EH (cell line): ENCODE measurements at places on chromosomes 7 and 10.

DNA sequence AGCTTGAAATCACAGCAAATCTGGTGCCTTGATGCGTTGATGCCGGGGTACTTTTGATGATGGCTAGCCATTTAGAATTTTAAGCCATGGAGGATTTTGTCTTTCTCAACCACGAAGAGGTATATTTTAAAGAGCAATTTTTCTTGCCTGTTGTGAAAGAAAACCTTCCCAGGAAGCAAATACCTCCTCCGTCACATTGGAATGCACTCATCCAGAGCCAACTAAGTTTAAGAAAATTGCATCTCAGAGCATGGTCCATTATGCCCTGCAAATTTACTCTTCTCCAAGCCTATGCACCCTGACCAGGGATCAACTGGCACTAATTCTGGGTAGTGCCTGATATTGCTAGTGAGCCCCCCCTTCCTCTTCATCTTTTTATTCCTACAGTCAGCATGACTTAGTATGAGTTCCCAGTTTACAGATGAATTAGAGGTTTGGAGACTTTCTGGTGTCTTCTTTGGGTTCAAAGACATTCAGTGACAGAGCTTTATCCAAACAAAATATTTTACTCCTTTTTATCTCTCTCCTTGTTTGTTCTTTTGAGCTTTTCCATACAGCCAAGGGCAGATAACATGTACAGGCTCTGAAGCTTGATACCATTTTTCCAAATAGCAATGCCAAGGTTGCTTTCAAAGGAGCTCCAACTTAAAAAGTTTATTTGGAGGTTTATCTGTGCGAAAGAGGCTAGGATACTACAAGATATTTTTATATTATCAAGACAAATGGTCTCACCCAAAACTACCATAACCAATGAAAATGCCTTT lies 56.6 kb upstream of the ANK3 start:
- DNase-seq = peak; percentile 36

DNA sequence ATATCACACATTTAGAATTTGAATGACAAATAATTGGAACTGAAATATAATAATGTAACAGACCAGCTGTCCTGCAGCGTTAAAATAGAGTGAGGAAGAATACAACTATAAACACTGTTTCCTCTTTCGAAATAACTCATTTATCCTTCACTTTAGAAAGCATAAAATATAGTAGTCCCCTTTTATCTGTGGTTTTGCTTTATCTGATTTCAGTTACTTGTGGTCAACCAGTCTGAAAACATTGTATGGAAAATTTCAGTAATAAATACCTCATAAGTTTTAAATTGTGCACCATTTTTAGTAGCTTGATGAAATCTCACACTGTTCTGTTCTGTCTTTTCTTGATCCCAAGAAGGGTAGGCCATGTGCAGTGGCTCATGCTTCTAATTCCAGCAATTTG lies 31.7 kb downstream of the POLR1F start:
- peak; percentile 2 for DNase-seq

DNA sequence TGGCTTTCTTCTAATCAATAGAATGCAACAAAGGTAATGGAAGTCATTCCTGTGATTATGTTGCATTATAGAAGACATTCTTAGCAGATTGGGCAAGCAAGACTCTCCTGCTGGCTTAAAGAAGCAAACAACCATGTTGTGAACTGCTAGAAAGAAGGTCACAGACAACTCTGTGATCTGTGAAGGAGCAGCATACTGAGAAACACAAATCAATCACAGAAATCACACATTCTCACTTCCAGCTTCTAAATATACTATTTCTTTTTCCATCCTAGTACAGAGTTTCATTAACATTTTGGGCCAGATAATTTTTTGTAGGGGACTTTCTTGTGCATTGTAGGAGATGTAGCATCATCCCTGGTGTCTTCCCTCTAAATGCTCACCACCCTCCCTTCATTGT lies 28.0 kb upstream of the PALS2 start:
- DNase-seq = no peak

DNA sequence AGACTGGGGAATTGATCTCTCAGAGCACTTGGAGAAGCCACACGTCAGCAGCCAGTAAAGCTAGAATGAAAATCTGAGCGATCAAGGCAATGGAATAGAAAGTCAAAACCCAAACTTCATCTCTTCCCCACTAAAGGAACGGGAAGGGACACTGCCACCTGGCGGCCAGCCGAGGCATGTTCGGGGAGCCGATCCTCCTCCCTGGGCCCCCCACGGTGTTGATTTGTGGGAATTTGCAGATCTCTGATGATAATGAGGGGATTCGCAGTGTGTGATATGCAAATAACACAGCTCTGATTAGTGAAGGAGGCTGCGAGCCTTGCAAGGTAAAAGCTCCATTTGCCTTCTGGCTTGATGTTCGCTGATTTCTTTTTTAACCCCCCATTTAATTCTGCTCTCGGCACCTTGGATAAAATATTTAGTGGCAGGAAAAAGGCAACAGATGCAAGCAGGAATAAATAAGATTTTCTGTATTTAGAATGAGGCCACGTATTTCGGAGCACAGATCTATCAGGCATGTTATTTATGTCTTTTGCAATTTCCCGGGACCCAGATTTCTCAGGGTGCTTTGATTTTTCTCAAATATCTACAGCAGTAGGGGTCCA lies 258.6 kb downstream of the PAXIP1 start:
- no peak for DNase-seq

DNA sequence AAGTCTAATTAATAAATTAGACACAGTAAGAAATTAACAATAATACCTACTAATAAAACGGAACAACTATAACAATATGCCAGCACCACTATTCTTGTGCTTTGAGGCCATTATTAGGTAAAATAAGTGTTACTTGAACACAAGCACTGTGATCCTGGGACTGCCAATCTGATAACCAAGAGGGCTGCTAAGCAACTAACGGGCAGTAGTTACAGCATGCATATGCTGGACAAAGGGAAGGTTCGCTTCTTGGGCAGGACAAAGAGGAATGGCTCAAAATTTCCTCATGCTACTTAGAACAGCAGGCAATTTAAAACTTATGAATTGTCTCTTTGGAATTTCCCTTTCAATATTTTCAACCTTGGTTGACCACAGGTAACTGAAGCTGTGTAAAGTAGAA lies 718.6 kb downstream of the SORCS3 start:
- DNase-seq = no peak

DNA sequence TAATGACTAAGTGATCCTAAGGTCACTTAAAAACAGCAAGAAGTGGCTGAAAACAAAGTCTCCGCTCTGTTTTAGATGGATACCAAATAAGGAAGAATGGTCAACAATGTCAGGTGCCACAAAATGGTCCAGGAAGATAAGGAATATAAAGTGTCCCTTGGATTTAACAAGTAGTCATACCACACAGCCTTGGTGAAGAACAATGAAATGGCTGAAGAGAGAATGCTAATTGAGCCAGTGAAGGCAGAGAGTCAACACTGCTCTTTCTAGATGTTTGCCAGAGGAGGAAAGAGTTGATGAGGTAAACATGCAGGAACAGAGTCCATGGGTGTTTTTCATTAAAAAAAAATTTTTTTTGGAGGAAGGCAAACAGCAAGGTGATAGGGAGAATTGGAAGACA lies 2.1 kb upstream of the CASD1 start:
- no peak for DNase-seq

GRCh38 chr10:103168438-103168837 lies 24.6 kb downstream of the NT5C2 start:
- DNase-seq = peak; percentile 80

- no peak for DNase-seq
Measured at GRCh38 chr7:116162254-116162653, 48.1 kb upstream of the TES start.

DNA sequence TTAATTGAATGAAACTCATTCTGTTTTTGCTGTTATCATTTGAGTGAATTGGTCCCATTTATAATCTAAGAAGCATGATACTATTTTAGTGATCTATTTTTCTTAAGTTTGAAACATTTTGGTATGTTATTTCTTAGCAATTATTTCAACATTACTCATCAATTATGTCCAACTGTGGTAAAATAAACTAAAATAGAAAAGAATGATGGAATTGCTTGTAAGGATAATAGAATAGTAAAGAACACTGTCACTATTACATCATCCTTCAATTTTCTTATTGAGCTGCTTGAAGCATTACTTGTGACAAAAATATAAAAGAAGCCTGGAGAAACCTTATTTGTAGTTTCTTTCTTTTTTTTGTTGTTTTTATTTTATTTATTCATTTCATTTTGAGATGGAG lies 42.4 kb downstream of the ZNF487 start:
- DNase-seq = peak; percentile 71

- DNase-seq = no peak
Measured at GRCh38 chr10:88962336-88962735, 9.8 kb upstream of the ACTA2 start.

DNA sequence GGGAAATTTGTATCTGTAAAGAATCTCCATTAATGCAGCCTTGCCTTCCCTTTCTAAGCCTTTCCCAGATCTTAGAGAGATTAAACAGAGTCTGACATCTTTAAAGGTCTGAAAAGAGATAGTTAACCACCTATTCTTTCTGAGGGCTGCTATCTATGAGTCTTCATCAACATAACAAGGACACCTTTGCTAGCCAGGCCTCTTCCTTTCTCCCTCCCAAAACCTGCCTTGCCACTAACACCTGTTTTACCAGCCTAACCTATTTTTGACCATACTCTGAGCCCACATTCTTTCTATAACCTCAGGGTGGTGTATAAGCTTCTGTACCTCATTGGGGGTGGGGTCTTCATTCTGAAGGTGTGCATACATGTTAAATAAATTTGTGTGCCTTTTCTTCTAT lies 217.1 kb downstream of the IPMK start:
- no peak for DNase-seq

DNA sequence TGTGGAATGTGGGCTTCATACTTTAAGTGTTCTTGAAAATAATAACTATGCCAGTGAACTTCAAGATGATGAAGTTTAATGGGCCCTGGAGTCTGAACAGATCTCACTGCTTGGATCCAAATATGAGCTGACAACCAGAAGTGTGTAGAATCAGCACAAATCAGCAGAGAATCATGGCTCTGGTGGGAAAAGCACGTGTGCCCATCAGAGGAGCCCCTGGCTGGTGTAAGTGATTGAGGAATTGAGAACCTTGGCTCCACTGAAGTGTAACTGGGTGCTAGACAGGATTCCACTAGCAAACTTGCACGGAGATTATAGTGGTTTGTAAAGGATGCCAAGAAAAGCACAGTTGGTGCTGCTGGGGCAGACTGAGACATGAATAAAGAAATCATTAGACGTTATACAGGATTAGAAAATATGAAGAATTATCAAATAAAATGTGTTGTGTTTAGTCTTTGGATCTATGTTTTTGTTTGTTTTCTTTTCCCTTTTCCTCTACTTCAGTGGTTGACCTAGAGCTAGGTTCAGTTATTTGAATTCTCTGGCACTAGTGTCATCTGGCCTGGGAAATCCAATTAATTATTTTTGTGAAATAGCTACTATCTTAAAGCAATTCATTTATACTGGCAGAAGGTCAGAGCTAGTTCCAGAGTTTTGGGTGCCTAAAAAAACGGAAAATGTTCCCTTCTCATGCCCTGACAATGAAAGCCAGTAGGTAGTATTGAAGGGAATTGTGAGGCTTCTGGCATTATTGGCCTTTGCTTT lies 175.7 kb upstream of the MEOX2 start:
- DNase-seq = no peak

DNA sequence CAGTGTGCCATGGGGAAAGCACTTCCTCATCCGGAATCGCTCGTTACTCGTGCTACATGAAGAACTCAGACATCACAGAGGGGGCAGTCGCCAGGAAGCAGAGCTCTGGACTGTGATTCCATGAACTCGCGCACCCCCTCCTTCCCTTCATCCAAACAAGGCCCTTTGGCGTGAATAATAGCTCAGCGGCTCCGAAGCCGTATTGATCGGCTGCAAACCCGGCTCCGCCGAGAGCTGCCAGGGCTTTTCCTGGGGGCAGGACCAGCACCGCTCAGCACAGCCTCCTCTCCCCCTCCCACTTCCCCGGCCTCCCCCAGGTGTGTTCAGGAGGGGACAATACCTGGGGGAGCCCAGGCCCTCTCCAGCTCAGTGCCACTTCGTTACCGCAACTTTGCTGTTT lies 129.0 kb upstream of the TCF7L2 start:
- DNase-seq = no peak

DNA sequence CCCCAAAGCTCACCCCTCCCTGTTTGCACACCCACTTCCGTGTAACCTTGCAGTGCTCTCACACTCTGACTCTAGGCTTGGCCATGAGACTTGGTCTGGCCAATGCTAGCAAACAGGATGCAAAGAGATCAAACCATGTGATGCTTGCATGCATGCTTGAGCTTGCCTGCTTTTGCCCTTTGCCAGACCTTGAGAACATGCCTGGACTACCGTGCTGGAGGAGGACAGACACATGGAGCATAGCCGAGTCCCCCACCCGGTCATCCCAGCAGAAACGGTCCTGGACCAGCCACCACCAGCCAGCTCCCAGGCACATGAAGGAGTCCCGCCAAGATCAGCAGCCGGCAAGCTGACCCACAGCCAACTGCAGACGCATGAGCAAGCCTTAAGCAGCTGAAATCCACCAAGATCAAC lies 23.4 kb downstream of the PYROXD2 start:
- DNase-seq = no peak

GRCh38 chr7:82194016-82194643 lies 249.4 kb downstream of the CACNA2D1 start:
- DNase-seq = peak; percentile 26

GRCh38 chr10:21895932-21896331 lies 107.6 kb downstream of the DNAJC1 start:
- DNase-seq = no peak

DNA sequence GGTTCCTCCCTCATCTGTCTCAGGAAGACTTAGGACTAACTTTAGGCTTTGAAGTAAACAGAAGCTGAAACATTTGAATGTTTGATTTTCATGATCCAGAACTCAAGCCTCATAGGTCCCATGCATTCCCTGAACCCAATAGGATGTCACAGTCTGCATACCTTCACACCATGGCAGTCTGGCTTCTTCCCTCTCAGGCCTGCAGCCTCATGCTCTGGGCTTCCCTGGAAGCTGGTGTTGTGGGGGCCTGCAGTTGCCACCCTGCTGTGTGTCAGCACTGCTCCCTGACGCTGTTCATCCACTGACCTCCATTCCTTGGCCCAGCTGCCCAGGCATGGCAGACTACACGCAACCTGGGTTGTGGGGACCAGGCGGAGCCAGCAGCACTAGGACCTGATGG lies 267.5 kb upstream of the KAT6B start:
- DNase-seq = no peak

GRCh38 chr10:45410807-45411606 lies 37.0 kb downstream of the ALOX5 start:
- peak; percentile 4 for DNase-seq

GRCh38 chr10:3635697-3636096 lies 149.3 kb downstream of the KLF6 start:
- no peak for DNase-seq

GRCh38 chr7:105982388-105982787 lies 19.3 kb downstream of the CDHR3 start:
- no peak for DNase-seq

DNA sequence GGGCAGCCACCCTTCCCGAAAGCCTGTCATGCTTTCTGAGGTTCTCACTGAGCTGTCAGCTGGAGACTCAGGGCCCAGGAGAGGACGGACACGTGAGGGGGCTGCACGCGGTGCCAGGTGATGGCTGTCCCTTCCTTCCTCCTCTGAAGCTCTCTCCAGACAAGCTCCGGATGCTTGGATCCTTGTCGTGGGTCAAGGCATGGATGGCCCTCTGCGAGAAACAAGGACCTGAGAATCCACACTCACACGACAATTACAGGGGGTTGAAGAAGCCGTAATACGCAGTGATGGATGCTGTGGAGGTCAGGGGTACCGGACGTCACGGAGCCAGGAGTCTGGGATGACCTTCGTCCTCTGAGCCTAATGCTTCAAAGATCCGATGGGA lies 170.3 kb downstream of the USP6NL start:
- no peak for DNase-seq

- peak; percentile 77 for DNase-seq
Measured at GRCh38 chr7:135672560-135673359, 10.4 kb downstream of the STMP1 start.
